Cerebellar cortex (tissue), 1 donor: ENCODE measurements at places on chromosomes 11 and 22.

DNA sequence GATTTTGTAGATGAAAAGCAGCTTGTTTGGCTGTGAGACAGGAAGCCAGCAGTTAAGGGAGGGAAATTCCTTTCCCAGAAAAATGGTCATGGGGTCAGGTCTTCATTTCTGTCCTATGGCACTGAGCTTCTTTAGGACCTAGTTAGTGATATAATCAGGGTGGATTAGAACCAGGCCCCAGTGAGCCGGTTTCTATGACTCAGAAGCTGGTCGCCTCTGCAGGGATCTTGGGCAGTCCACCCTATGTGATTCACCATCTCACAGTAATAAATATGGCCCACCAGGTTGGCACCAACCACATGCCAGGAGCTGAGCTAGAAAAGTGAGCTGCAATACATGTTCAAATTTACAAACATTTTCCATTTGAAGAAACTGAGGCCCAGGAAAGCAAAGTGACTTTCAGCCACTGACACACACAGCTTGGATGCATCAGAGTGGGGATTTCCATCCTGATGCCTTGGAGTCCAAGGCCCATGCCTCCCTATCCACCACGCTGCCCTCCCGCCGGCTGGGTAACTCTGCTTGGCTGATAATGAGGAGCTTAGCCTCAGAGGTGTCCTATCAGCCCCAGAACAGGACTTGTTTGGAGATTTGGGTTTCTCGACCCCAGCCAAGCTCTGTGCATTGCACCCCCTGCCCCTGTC, 42.0 kb downstream of the CD82 start:
- no peak for DNase-seq

DNA sequence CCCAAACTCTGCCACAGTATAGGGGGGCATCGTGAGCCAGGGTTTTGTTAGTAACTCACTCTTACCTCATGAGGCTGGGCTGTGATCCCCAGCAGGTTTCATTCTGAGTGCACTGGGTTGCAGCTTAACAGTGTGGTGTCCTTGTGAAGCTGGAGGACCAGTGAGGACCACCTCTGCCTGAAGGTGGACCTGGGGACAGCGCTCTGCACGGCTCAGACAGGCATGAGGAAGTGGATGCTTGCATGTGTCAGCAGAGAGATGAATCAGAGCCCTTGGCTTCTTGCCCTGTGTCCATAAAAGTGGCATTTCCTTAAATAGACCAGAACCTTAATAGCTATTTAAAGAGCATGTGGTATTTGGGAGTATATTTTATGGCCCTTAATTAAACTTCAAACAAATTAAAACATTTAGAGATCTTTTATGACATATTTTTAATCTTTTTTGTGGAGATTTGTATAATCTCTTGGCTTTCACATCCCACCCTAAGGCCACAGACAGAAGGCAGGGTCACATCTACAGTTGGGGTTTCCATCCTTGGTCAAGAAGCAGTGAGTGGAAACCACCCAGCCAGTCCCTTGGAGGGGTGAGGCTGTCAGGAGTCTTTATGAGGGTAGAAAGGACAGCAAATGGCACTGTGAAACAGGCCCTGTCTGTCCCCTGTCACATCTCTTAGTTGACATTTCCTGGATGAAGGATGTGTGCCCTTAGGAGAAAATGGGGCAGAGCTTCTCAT, 24.8 kb upstream of the ADORA2A start:
- DNase-seq: peak; percentile 66

GRCh38 chr11:83031127-83031526, 40.6 kb downstream of the RAB30 start:
- DNase-seq: no peak

GRCh38 chr11:33191467-33191866, 30.2 kb upstream of the CSTF3 start:
- DNase-seq: no peak
